Activated CD4-positive, alpha-beta T cell treated with anti-CD3 and anti-CD28 coated beads for 1 hour (primary cell): ENCODE measurements at places on chromosomes 16 and 17.

DNA sequence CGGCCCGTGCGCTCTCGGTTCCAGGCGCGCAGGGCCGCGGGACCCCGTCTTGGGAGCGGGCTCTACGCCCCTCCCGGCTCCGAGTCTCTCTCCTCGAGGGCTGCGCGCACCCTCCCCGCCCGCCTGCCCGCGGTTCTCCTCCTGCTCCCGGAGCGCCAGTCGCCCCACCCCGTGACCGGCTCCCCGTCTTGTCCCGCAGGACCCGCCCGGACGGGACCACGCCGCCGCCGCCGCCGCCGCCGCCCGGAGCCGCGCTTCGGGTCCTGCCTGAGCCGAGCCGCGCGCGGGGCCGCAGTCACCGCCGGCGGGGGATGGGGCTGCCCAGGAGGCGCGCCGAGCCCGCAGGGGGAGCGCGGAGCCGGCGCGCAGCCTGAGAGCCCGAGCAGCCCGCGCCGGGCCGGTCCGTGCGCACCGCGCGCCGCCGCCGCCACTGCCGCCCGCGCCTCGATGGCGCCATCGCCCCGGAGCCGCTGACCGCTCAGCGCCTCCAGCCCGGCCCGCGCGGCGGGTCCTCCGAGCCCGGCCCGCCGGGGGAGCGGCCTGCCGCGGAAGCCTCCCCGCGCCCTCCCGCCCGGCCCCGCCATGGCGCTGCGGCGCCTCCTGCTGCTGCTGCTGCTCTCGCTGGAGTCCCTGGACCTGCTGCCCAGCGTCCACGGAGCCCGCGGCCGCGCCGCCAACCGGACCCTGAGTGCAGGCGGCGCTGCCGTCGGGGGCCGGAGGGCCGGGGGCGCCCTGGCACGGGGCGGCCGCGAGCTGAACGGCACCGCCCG lies at the start of gene SHISA6:
TSS of gene SHISA6 (plus strand) at position 373 of the 770 bp plus-strand sequence.
- no peak for DNase-seq

DNA sequence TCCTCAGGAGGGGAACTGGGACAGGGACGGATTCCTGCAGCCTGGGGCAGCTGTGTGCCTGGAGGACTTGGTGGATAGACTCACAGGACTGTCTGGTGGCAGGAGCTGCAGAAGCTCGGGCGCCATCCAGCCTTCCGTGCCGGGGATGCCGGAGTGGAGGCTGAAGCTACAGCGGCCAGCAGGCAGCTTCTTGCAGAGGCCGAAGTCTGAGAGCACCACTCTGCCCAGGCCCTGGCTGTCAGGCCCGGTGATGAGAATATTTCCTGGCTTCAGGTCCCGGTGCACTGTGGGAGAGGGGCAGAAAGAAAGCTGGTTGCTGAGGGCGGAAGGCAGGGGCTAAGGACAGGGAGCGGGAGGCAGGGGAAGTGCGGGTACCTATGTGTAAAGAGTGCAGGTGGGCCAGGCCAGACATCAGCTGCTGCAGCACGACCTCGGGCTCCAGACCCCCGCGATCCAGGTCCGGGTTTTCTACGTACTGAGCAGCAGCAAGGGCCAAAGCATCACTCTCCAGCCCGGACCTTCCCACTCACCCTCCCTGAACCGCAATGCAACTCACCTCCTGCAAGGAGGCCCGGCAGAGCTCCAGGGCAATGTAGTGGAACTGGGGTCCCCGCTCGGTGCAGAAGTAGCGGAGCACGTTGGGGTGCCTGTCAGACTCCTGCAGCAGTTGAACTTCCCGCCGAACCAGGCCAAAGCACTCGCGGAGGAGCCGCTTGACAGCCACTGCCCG lies 16.1 kb downstream of the PLK1 start:
- no peak for DNase-seq

DNA sequence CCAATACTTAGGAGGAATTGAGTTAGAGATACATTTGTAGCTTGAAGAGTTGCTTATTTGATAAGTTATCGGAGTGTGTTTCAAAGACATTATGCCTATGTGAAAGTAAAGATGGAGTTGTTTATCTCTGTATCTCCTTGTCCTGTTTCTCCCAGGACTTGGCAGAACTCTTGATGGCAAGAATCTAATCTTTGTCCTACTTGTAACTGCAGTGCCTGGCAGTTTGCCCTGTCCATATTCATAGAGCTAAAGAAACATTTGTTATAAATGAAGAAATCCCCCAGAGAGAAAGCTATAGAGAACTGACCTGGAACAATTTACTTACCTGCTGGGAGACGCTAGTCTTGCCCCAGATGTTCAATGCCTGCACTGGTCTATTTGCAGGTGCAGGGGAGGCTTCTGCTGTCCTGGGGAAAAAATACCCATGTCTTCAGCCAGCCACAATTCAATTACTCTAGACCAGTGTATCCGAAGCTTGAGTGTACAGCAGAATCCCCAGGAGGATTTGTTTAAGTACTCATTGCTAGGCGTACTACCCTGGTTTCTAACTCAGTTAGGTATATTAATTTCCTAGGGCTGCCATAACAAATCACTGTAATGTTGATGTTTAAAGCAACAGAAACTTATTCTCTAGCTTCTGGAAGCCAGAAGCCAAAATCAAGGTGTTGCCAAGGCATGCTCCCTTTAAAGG lies 410.0 kb upstream of the HSBP1 start:
- no peak for DNase-seq

- no peak for DNase-seq
These were observed 16.7 kb upstream of the ALKBH5 start for GRCh38 chr17:18166894-18167293.

DNA sequence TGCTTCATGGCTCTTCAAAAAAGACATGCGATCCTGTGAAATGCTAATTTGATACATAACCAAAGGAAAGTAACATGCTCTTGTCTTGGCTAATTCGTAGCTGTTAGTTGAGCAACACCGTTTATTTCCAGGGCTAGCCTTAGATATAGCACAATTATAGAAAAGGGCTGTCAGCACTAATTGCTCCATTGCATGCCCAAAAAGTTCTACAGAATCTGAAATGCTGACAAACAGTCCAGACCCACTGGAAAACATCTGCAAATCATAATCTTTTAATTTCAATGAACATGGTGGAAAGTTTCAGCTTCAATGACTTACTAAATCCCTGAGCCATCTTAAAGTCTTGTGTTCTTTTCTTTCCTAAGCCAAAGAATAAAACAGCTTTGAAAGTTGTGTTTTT lies 42.9 kb upstream of the NUDT7 start:
- DNase-seq: no peak

GRCh38 chr17:55435408-55435807 lies 13.8 kb upstream of the MMD start:
- DNase-seq: no peak

- no peak for DNase-seq
These were observed 1.5 kb upstream of the ARHGDIG start for GRCh38 chr16:278863-279366.

- DNase-seq: no peak
These were observed 6.1 kb downstream of the NOD2 start for GRCh38 chr16:50699326-50700159.

DNA sequence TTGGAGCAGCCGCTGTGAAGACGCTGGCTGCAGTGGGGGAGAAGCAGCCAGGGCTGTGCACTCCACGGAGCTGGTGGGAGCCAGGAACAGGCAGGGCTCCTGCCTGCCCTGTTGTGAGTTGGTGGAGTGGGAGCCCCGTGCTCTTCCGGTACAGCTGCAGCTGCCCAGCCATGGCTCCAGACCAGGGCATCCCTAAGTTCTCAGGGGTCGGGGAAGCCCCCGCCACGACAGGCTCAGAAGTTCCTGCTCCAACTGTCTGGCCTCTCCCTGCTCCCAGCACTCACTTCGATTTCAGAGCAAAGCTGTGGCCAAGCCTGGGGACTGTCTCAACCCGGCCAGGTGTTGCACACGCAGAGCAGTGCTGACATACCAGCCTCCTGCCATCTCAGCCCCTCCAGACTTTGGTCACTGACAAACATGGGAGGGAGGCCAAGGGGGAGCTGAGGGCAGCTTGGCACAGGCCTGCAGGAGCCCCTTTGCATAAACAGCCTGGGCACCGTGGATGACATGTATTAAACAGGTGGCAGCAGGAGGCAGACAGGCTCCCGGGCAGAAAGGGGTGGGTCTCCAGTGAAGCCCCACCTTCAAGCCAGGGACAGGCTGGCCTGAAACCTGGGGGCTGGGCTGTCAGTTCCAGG lies 13.9 kb upstream of the KDM8 start:
- no peak for DNase-seq

DNA sequence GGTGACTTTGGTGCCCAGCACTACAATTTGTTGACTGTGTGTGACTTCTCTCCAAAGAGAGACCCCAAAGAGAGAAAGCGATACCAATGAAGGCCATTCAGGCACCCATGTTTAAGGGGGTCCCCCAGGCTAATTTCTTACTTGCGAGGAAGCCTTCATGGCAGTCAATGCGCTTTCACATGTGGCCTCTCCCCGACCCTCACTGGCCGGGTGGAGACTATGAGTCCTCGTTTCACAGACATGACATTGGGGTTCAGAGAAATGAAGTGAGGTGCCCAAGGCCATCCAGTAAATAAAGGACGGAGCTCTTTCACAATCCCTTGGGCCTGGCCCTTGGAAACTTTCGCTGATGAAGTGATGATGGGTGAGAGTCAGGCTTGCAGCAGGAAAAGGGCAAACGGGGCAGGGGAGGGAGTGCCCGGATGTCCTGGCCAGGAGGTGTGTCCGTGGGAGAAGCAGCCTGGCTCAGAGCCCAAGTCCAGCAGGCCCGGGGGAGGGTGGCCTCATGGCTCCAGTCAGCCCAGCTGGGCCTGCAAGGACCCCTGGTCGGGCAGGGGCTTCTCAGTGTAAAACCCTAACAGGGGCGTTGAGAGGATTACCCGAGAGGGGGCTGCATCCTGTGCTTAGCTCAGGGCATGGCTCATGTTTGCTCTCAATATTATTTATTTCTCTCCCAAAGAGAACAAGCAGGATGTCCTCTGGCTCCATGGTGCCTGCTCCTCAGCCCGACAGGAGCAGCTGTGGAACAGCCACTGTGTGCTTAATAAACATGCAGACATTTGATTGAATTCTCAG lies 14.7 kb downstream of the TBX2 start:
- no peak for DNase-seq

DNA sequence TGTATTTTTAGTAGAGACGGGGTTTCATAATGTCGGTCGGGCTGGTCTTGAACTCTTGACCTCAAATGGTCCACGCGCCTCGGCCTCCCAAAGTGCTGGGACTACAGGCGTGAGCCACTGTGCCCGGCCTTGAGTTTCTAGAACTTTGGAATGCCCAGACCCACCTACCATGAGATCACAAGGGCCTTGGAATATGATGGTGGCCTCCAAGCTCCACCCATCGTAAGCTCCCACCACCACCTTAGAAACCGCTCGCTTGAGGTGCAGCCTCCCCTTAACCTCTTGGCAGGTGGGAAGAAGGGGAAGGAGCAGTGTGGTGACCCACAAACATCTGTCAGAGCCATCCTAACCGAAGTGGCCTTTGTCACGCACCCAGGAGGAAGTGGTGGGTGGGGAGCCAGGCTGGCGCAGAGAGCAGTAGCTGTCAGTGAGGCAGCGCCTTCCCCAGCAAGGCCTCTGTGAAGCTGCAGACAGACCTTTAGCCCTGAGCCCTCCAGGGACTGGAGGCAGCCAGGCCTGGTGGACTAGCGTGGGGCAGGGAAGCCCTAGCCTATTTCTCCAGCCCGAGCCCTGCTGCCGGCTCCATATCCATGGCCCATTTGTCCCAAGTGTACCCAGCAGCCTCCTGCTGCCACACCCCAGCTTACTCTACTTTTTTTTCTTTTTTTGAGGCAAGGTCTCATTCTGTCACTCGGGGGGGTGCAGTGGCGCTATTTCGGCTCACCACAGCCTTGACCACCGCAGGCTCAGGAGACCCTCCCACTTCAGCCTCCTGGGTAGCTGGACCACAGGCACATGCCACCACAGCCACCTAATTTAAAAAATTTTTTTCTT lies 13.1 kb upstream of the SEPHS2 start:
- DNase-seq: peak; percentile 51

- no peak for DNase-seq
These were observed 4.5 kb upstream of the NAT9 start for GRCh38 chr17:74780443-74781238.

DNA sequence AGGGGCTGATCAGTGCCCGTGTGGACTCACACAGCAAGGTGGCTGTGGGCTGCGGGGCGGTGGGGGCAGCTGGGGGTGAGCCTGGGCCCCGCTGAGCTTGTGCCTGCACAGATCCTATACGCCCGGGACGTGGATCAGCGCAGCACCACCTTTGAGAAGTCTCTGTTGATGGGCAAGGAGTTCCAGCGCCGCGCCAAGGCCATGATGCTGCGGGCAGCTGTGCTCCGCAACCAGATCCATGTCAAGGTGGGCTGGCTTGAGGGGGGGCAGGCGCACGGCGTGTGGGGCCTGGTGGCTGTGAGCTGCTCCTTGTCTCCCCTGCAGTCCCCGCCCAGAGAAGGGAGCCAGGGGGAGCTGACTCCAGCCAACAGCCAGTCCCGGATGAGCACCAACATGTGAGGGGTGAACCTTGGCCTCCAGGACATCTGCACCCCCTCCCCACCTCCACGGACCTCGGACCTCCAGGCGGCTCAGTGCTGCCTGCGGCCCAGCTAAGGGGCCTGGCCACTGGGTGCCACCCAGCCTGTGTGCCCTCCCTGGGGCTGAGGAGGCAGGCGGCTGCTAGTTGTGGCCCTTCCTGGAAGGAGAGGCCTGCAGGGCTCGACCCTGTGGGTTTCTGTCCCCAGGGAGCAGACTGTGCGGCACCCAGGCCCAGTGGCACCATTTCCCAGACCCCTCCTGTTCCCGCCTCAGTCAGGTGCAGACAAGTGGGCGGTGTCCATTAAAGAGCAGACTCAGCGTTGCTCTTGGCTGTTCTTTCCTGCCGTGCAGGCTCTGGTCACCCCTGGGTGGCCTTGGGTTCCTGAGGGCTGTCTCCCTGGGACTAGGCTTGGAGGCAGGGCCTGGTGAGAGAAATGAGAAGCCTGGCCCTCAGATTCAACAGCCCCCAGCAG lies 5.3 kb downstream of the GPS1 start:
- no peak for DNase-seq

GRCh38 chr17:79205688-79206205 lies 131.1 kb downstream of the ENGASE start:
- DNase-seq: no peak

DNA sequence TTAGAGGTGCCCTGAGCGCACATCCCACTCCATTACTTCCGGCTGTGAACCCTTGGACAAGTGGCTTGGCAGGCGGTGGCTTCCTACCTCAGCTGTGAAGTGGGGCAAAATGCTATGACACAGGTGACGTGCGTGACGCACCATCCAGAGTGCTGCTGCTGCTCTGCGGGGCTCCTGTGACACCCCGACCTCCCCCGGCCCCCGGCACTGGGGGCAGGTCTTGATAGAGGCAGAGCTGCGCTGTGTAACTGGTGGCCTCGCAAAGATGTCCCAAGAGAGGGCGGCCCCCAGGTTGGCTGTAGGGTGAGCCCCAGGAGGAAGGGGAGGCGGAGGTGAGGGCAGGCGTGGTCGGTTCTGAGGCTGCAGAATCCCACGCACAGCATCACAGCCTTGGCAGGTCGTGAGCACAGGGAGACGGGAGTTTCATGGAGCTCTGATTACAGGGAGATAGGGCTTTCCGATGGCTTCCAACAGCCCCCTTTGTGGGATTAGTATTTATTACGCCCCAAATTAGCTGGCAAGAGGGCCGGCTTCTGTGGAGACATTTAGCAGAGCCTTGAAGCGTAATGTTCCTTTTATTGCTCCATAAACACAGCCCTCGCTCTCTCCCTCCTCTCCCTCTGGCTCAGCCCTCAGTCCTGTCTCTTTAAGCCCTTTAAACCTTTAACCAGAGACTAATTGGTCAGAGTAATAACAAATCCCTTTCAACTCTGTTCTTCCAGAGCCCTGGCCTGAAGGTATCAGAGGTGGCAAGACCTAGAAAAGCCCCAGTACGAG lies 328.1 kb downstream of the C16orf95 start:
- no peak for DNase-seq

- DNase-seq: no peak
These were observed 14.1 kb downstream of the CACNG4 start for GRCh38 chr17:66978514-66979061.
